Activated CD4-positive, alpha-beta T cell treated with anti-CD3 and anti-CD28 coated beads, Interleukin-2, amount 10 ng/mL, durations not matched to agents 7 days and 5 days (primary cell): ENCODE measurements at places on chromosomes 12 and 14.

- no peak for DNase-seq
These were observed 40.2 kb downstream of the SH2B3 start for GRCh38 chr12:111445726-111446581.

GRCh38 chr12:14693116-14693515, 3.3 kb downstream of the GUCY2C start:
- no peak for DNase-seq

DNA sequence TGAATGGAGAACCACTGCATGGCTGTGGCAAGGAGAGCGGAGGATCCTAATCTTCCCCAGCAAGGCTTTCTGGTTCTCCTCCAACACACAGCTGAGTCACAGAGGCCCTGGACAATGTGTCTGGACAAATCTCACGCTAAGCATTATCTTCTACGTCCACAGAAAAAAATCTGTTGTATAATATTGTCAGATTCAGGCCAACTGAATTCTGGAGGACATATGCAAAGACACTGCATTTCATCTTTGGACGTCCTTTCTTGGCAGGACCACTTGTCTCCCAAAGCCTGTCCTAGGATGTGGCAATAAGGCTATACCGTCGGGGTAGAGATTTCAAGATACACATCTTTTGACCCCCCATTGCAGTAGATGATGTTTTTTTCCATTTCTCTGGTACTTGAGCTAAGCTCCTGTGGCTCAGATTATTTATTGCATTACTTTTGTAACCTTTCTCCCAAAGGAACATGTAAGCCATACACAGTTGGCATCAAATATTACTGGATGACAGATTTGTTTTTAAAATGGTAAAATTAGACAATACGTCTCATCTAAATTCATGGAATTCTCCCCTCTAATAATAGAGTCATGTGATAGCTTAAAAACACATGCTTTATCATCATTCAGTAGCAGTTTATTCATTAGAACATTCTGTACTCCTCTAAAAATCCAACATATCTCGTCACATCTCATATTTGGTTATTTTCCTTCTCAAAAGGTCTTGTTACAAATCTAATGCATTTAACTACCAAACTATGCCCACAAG, 19.4 kb downstream of the LMO3 start:
- no peak for DNase-seq

DNA sequence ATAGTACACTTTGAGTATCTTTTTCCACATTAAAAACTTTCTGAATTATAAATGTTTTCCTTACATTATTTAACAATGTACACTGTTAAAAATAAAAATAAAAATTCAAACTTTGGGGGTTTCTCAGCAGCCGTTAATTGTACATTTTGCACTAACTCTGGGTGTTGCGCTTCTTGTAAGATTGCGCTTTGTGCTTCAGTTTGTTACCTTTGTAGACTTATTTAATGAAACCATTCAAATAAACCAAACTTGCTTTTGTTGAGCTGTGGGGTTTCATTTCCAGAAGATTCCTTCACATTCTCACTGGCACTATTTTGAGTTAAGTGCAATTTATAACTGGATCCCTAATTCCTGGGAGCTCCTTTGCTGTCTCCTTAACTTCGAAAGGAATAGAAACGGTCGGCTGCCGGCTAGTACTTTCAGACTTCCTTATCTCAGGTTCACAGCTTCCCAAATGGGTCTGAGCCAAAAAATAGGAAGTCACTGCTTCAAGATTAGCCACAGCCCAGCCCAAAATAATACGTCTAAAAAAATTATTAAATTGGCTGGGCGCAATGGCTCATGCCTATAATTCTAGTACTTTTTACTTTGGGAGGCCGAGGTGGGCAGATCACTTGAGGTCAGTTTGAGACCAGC, 38.2 kb downstream of the RAD52 start:
- no peak for DNase-seq

DNA sequence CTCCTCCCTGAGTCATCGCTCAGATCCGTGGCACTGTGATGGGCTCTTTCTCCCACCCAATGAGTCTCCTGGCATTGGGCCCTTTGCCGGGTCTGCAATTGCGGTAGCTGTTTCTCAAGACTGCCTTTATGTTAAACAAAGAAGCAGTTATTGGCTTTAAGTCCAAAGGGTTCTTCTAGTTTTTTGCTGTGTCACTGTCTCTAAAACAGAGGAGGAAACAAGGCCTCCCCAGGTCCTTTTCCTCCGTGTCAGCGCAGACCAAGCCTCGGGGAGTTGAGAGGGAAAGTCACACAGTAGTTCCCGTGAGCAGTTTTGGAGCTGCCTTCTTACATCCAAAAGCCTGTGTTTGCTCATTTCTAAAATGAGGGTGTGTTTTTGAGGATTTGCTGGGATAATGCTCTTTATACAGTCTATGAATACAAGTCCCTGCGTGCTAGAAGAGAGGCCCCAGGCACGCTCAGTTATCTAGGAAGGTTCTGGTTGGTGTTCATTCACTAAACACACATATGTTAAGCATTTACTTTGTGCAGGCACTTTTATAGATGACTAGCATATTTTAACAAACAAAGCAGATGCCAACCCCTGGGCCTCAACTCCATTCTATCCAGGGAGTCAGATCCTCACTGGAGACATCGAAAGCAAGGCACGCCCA, 126.0 kb upstream of the PZP start:
- no peak for DNase-seq

DNA sequence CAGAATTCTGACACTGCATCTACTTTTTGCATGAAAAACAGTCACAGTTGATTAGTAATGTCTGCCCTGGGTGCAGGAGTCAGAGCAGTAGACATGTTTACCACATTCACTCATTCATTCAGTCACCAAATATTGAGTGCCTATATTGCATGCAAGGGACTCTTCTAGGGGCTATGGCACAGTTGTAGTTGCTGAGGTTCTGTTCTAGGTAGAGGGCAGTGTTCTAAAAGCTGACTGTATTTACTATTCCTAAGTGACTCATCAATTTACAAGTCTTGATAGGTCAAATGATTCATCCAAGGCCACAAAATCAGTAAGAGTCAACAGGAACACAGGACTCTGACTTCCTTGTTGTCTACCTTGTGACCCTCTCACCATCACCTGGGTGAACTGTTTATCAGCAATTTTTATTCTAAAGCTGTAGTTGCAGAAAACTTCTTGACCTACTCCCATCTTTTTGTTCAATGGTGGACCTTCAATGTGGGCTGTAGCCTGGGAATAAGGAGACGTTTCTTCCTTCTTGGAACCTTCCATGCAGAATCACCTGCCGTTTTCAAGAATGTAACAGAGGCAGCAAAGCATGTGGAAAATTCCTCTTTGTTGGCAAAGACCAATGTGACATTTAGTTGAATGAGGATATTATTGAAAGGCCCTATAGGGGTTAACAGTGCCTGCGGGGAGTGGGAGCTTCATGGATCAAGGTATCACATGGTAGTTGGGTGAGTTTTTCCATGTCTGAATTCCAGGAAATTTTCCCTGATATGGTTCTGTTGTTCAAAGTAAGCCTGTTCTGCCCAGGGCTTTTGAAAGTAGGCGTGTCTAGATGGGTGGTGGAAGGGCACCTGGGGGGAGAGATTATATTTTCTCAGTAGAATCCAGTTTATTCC, 223.2 kb downstream of the KTN1 start:
- DNase-seq, result no peak
